ENCODE measurements at places on chromosomes 1 and 21.

DNA sequence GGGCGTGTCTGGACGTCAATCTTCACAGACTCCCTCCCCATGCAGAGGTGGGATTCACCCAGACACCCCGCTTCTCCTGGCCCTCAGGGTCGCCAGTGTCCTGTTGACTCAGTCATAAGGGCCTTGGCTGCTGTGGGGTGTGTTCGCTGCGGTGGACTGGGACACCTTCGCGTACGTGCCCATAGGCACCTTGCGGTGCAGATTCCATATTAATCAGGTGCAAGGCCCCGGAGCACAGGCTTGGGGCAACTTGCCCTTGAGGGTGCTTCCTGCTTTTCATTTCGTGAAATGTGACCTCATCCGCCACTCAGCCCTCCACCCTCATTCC lies 398 bp upstream of the SLC30A10 start:
- DNase-seq: no peak

- no peak for DNase-seq
These were observed 579.2 kb upstream of the RGS18 start for GRCh38 chr1:191579019-191579418.

- DNase-seq: no peak
These were observed 17.6 kb downstream of the SLC2A1 start for GRCh38 chr1:42940851-42941639.

- no peak for DNase-seq
These were observed 164.8 kb downstream of the USP25 start for GRCh38 chr21:15894596-15894995.

GRCh38 chr1:17122521-17123164 lies 3.4 kb upstream of the PADI2 start:
- DNase-seq: no peak

- no peak for DNase-seq
These were observed 82.3 kb downstream of the TM2D1 start for GRCh38 chr1:61642475-61643232.

DNA sequence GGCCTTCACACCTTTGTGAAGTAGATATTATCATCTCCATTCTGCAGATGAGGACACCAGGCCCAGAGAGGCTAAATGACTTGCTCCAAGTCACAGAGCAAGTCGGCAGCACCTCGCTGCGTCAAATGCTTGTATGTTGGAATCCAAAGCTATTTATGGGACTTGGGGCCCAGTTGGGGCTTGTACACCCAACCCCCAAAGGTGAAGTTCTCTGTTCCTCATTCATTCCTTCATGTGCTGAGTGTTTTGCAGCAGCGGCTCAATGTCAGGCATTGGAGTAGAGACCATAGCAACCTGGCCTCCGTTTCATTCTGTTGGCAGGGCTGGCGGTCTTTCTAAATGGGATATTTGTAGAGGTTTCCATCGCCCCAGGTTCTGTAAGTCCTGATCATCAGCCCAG lies 113.4 kb upstream of the SLC25A33 start:
- no peak for DNase-seq

DNA sequence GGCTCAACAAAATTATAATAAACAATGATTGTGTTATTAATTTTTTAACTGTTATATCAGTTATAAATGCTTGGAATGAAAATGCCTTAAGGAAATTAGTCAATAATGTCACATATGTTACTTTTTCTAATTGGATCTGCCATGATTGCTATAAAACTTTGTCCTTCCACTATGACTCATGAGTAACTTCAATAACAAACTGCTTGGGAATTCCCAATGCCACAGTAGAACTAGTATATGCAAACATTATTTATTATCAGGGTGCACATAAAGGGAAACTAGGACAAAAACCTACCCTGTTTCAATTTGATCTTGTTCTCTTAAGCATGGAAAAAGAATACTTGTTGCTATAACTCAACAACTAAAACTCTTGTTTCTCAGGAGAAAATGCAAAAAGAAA lies 59.1 kb upstream of the PDC start:
- DNase-seq: no peak

- DNase-seq: no peak
These were observed 79.3 kb downstream of the ADARB1 start for GRCh38 chr21:45153358-45154318.

GRCh38 chr1:207097871-207098324 lies 6.1 kb upstream of the C4BPA start:
- no peak for DNase-seq

GRCh38 chr21:25179116-25179515 lies 428.2 kb downstream of the MRPL39 start:
- no peak for DNase-seq

GRCh38 chr1:47699492-47700235 lies 261.8 kb downstream of the FOXD2 start:
- DNase-seq: no peak

DNA sequence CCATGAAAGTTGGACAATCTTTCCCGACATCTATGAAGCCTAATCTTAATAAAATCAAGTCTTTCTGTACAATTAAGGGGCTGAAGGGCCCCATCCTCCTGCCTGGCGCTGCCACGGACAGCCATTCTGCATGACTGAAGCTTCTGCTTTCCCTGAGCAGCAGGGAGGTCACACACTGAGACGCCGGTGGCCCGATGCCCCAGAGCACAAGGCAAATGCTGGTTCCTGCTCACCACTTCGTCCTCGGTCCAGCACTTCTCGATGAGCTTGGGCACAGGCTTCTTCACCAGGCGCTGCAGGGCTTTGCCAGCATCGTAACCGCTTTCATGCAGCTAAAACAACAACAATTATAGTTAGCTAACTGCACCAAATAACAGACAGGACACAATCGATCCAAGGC lies 147.8 kb downstream of the SLC45A1 start:
- DNase-seq: no peak

GRCh38 chr1:244231193-244231571 lies 180.1 kb downstream of the ZBTB18 start:
- no peak for DNase-seq

DNA sequence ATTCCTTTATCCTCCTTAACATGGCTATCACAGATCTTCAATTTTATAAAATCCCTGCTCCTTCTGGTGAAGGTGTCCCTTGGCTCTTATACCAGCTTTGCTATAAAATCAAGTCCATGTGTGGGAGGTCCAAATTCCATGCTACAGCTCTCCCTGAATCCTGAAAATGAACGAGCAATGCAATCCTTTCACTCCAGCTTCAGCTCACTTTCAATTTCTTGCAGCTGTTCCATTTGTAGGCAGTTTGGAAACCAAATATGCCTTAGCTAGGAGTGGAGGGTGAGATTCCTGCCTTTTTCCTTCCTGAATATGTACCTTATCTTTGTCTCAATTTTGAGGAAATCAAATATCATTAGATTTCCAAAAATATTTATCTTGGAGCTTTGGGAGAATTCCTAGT lies 402.6 kb downstream of the TTLL7 start:
- DNase-seq: no peak

DNA sequence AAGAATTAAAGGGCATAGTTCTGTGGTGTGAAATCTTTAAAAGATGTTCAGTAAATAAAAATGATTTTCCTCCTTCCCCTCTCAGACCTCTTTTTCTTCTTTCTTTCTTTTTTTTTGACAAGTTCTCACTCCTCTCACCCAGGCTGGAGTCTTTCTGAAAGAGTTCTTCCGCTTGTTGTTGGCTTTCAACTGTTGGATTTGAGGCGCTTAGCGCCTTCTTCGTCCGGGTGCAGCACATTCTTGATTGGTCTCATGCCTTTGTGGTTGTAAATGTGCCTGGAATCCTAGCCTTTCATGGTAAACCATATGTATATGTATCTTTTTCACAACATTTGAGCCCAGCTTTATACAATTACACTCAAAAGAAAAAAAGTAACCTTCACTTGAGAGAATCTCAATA lies 980 bp upstream of the METTL18 start:
- DNase-seq: no peak

DNA sequence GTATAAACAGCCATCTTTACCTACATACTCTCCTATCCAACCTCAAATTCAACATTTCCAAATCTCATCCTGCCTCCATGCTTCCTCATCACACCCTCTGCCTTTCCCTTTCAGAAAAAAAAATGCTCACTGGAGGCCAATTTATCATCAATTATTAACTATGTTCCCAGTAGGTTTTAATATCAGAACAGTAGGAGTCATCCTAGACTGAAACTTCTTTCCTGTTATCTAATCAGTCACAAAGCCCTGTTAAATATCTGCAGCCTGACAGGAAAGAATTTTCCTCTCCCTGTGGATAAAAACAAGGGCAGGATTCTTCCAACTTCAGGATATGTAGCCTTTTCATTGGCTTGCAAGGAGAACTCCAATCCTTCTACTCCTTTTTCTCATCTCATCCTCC lies 28.4 kb downstream of the EGLN1 start:
- no peak for DNase-seq

- no peak for DNase-seq
These were observed 402.8 kb downstream of the PCP4 start for GRCh38 chr21:40270047-40270446.

DNA sequence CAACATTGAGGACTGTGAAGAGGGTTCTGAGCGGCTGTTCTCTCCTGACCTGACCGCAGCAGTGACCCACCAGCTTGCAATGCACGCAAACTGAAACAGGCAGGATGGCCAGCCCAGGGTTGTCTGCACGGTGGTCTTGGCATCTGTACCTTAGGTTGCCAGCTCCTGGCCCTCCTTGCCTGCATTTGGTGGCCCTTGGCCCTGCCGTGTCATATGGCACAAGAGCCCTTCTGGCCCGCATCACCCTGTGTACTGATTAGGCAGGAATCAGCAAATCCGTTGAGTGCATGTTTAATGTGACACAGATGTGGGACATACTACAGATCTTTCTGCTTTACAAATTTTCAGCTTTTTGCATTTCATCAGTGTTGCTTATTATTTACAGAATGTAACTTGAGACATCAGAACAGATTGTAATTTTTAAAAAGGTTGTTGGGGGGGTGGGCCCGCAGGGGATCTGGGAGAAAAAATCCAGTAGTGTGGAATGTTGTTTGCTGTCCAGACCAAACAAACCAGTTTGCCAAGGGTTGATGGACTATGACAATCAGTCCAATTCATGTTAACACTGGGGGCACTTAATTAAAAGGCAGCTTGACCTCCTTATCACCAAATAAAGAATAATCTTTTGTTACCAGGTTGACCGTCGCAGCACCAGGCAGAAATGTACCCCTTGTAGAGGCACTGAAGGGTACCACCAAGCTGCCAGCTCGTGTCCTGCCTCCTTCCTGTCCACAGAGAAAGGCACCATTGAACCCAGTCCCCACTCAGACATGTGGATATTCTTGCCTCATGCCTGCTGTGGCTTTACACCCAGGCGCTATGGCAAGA lies 132.6 kb downstream of the DHRS3 start:
- DNase-seq: no peak

- no peak for DNase-seq
These were observed 110.2 kb upstream of the APP start for GRCh38 chr21:26280775-26281174.

DNA sequence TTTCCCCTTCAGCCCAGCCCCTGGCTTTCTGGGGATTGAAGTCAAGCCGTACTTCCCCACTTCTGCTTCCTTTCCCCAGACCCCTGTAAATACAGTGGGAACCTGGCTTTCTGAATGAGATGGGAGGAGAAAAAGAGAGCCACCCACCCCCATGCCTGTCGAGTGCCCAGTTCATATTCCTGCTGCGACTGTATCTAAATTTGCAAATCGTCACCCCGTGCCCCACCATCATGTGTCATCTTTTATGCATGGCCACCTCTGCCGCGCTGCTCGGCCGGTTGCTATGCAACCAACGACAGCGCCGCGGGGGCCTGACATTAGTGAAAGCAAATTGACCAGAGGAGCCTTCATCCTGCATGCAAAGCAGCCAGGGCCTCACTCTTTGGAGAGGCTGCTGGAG lies 143.0 kb downstream of the ELAVL4 start:
- DNase-seq: no peak

DNA sequence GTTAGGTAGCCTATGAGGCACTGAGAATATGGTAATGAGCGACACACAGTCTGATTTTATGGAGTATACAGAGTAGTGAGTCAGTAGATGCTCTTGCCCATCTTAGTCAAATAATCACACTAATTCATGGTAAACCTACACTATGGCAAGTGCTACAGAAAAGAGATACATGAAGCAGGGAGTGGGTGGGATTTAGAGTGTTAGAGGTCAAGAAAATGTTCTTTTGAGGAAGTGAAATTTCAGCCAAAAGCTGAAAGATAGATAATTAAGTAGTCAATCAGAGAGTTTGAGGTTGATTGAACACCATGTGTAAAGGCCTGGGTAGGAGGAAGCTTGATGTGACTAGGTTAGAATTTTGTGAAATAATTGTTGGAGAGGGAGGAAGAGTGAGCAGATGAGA lies 14.7 kb downstream of the MDM4 start:
- DNase-seq: no peak

- DNase-seq: no peak
These were observed 263.0 kb downstream of the TNR start for GRCh38 chr1:175480343-175480822.

DNA sequence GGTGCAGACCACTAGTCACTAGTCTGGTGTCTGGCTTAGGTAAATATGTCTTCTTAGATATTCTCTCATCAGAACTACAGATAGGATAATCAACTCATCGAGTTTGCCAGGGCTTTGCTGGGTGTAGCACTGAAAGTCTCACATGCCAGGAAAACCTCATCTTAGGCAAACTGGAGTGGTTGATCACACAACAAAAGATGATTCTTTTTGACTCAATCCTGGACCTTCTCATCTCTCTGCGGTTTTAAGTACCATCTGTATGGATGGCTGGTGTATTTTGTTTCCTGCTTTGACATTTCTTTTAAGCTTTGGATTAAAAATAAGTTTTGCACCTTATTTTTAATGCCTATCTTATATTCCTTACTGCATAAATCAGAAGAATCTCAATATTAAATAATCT lies 11.3 kb downstream of the GBP2 start:
- no peak for DNase-seq

GRCh38 chr1:218969006-218969405 lies 204.7 kb upstream of the LYPLAL1 start:
- no peak for DNase-seq

DNA sequence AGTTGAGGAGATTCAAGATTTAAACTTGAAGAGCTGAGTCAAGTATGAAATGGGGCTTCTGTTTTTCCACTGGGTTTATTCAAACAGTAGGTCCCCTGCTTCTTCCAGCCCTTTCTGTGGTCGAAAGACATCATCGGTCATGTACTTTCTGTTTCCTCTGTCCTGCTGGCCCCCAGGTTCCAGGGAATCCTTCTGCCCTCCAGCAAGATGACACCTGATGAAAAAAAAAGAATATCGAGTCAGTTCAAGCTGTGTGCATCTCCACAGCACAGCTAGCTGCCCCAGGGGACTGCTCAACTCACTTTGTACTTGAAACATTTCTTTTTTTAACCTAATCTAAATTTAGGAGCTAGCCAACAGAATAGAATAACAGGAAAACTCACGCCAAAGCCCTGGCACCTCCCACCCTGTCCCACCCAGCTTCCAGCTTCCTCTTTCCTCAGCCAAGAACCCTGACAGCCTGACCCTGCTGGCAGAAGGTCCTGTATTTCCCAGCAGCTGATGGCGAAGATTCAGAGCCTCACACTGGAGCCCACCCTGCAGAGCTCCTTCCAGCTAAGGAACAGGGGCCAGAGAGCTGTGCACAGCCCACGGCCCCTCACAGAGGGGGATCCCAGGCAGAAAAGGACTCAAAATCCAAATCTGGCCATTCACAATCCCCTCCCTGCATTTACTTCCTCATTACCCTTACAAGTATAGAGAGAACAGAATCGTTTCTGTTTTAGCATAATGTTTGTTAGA lies 176.5 kb downstream of the PSMG1 start:
- no peak for DNase-seq

GRCh38 chr1:248621770-248622169 lies 13.1 kb downstream of the OR2T11 start:
- DNase-seq: no peak

Measured in stimulated activated CD8-positive, alpha-beta memory T cell treated with anti-CD3 and anti-CD28 coated beads, Interleukin-4, amount 100 ng/mL, for 1 hour (primary cell).